Occipital lobe (tissue), 3 donors: ENCODE measurements at places on chromosomes 7 and 10. TPM values are rescaled to one million over a fixed set of nuclear protein-coding genes. Genes with fewer than 3 reads are reported as not detected.

Gene PDE6C
- not detected for total RNA-seq

Gene SLIT1
- 42.7 TPM for total RNA-seq

Gene VSTM2A
- total RNA-seq = 58.6 TPM

Gene PLOD3
- 10.5 TPM for total RNA-seq

DNA sequence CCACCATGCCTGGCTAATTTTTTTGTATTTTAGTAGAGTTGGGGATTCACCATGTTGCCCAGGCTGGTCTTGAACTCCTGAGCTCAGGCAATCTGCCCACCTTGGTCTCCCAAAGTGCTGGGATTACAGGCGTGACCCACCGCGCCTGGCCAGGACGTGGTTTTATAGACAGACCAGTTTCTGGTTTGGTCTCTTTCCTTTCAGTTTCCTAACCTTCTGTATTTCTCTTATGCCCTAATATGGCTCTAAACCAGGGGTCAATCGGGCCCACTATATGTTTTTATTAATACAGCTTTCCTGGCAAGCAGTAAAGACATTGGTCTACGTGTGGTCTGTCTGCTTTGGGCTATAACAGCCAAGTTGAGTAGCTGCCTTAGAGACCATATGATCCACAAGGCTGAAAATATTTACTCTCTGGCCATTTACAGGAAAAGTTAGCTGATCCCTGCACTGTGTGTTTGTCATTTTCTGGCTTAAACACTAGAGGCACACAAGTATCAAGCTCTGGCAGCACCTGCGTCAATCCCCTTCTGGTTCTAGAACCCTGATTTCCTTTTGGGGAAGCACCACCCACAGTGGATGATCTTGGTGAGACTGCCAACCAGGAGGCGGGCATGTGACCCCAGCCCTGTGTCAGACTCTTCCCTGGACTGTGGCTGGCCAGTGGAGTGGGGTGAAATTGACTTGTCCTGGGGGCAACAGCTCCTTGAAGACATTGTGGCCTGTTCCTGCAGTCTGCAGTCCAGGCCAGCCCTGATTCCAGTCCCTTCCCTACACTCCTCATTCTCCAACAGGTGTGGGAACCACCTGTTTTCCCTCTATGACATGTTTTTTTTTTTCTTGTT, 497.2 kb downstream of the PLXNA4 start:
- no peak for DNase-seq

- no peak for DNase-seq
These were observed 63.1 kb upstream of the ICA1 start for GRCh38 chr7:8325067-8325466.

DNA sequence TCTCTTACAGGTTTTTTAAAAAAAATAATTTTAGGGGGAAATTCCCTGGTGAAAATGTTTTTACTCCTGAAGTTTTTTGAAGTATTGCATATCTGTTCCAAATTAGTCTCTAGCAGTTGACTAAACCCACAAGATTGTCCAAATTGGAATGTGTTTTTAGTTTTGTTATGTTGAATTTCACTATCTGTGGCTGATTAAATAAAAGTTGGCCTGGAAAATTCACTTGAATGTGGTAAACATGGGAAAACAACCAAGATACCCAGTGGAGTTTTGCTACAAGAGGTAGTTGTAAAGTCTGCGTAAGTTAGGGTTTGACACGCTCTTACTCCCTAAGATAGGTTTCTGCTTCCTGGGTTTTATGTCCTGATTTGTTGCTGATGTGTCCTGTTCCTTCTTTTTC, 3.3 kb downstream of the TSGA13 start:
- DNase-seq = no peak

DNA sequence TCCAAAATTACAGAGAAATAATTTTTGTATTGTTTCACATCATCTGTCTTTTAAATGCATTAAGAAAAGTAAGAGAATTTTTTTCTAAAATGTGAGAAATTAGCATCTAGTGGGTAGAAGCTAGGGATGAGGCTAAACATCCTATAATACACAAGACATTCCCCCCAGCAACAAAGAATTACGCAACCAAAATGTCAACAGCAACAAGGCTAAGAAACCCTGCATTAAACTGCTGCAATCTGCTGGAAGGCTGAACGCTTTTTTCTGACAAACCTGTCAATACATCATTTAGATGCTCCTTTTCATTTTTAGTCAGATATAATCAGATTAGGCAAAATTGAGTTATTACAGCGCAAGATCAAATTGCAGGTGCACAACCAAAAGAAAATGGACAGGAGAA, 162.2 kb downstream of the C1GALT1 start:
- no peak for DNase-seq

GRCh38 chr10:49049660-49050059, 65.7 kb downstream of the VSTM4 start:
- no peak for DNase-seq

DNA sequence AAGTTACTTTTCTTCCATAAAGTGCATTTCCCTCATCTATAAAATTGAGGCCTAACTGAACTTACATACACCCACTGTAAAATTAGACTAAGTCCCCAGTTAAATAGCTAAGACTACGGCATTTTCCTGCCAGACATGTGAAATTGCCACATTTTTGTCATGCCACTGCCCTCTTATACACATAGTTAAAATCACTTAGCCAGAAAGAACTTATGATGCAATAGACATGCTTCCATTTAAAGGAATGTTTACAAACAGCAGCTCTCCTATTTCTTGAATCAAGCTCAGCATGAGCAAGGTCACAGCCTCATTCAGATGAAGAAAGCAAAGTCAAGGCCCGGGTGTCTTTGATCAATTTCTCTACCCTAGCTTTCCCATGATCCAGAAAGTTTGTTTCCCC, 175.7 kb downstream of the LRRN3 start:
- DNase-seq = no peak

- DNase-seq = no peak
These were observed 13.2 kb downstream of the CWF19L1 start for GRCh38 chr10:100254191-100254590.

GRCh38 chr7:20241911-20242261, 24.7 kb upstream of the MACC1 start:
- no peak for DNase-seq

GRCh38 chr10:35203745-35204144, 77.1 kb downstream of the CREM start:
- DNase-seq = no peak

- DNase-seq = no peak
These were observed 27.7 kb downstream of the MGMT start for GRCh38 chr10:129494740-129495139.
